CD4-positive, alpha-beta T cell treated with Interleukin-6 for 4 hours (primary cell): ENCODE measurements at places on chromosomes 2 and 18.

GRCh38 chr18:11154368-11154989 lies 5.1 kb upstream of the PIEZO2 start:
- DNase-seq, result no peak

- DNase-seq, result no peak
Observed at GRCh38 chr2:217943446-217944321, 59.1 kb downstream of the TNS1 start.

DNA sequence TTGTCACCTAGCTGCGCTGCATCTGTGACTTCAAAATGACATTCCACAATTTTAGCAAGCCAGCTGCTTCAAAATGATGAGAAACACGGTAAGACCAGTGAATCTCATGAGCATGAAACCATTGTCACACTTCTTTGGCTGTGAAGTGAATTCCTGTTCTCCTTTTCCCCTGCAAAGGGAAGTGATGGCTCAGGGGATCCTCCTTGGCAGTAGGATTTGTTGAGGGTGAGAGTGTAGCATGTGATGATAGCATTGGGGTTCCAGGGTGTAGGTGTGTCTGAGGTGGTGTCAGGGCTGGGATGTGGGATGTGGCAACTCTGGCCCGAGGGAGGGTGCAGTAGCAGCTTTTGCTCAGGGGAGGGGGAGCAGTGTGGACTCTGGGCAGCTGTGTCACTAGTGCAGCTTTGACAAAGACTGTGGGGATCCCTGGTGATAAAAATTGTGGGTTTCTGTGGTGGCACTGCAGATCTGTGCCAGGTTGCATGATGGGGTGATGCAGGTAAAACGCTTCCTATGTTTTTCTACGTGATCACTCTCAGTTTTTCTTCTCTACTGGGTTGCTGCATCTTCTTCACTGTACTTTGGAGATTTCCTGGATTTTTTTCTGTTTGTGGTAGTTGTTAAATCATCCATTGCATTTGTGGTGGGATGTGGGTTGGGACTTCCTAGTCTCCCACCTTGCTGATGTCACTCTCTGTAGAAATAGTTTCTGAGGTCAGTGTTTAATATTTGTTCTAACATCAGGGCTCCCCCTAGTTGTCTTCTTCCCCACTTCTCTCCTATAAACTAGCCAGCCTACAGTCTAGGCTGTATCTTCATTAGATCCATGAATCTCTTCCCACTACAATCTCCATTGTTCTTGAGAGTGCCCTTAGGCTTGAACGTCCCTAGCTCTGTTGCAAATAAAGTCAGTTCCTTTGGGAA lies 107.0 kb downstream of the ACTR3 start:
- DNase-seq, result no peak

DNA sequence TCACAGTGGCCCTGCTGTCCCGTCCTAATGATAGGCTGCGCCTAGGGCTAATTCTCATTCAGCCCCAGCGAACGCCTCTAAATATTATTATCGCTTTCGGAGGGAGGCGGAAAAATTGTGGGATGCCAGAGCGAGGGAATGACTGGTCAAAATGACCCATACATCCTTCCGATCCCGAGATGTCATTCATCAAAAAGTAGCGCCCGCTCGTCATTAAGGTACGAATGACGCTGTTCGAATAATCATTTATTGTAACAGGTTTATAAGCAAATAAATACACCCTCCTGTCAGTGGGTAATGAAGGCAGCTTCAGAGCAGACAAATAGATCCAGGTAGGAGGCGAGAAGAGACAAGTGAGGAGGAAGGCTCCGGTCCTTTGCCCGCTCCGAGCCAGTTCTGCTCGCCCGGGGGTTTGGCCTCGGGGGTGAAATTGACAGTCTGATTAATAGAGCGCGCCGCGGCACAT lies at the start of gene EVX2:
TSS of gene EVX2 (minus strand) at position 167 of the 466 bp plus-strand sequence. CDS start 186 bp downstream, outside the sequence.
- DNase-seq, result no peak

- no peak for DNase-seq
Observed at GRCh38 chr18:49967171-49967570, 153.8 kb upstream of the ACAA2 start.

DNA sequence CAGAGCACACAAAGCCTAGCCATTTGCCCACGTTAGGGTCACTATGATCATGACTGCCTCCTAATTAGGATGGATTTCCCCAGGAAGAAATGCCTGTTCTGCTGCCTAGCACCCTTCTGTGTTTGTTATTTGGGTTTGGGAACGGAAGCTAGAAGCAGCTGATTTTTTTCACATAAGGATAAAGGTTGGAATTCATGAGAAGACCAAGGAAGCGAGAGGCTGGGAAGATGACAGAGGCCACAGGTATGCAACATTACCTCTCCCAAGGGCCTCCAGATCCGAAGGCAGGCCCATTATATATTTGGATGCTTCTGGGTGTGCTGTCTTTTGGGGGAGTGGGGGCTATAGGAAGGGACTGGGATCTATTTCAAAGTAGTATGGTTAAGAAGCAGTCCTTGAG lies 204.7 kb downstream of the FBXO15 start:
- DNase-seq, result no peak

DNA sequence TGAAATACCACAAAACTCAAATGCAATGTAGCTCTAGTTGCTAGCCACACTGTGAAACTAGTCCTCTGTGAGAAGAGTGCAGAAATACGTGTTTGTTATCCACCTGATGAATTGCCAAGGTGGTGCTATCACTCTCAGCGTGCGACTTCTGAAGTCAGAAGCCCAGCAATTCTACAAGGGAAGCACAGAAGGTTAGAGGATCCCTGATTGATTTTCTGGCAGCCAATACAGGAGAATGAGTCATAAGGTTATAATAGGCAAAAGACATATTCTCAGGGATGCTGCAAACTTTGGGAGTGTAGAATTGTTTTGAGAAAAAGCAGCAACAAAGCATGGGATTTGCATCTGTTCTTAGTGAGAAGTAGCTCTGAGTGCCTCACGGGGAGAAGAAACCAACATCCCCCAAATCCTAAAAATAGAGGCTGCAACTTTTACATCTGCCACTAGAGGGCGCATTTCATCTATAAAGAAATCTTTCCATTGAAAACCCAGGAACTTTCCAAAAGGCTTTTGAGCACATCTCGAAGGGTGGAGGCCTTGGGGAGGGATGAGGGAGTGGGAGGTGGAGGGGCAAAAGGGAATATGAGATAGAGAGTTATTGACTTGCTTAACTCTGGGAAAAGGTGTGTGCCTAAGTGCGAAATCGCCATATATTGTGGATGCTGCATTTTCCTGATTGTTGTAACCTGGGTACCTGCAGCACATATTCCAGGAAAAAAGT lies 78.0 kb downstream of the TMEM182 start:
- DNase-seq, result peak; percentile 36

GRCh38 chr2:127657232-127657595 lies 11.3 kb downstream of the GPR17 start:
- DNase-seq, result no peak

- DNase-seq, result no peak
Observed at GRCh38 chr18:48820483-48821250, 130.1 kb downstream of the SMAD7 start.

DNA sequence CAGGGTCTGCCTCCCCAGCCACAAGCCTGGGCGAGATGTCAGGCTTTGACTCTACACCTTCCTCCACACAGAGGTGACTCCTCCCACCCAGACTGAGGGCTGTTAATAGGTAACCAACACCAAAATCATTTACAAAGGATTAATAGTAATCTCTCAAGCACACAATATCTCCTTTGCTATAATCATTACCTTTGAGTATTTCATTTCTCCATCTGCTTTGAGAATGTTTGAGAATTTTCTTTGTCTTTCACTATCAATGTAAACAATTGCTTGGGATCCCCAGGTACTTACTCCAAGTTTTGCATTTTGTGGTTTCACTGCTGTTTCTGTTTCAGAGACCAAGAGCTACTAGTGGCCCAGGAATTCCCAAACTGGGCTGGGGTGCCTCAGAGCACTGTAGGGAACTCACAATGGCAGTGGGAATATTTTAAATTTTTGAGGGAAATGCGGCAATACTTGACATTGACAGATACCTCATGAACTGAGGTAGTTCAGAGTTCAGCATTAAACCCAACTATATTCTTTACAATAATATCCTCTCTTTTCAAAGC lies 166.4 kb upstream of the MGAT5 start:
- no peak for DNase-seq

DNA sequence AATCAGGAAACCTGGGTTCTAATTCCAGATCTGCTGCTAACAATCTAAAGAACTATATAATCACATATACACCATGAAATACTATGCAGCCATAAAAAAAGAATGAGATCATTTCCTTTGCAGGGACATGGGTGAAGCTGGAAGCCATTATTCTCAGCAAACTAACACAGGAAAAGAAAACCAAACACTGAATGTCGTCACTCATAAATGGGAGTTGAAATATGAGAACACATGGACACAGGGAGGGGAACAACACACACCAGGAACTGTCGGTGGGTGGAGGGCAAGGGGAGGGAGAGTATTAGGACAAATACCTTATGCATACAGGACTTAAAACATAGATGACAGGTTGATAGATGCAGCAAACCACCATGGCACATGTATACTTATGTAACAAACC lies 33.2 kb downstream of the CDH2 start:
- DNase-seq, result no peak

DNA sequence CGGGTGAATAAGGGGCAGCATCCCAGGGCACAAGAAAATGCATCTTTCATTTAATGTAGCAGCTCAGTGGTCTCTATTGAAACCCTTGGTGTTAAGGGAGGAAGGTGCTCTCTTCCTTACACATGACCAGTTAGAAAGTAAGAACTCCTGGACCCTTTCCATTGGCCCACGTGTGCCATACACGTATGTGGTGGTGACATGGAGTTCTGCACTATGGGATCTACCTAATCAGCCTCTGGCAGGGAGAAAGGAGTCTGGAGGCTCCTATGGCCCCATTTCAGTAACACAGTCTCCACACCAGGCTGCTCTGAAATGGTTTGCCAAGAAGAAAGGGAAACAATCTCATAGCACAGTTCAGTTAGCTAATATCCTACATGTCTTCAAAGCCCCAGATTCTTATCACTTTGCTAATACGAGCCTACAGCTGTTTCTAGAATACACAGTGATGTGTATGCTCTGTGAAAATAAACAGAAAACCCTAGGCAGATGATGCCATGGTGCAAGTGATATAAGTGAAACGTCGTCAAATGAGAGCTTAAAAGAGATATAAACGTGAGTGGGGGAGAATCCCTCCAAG lies 7.0 kb downstream of the EFEMP1 start:
- DNase-seq, result no peak

DNA sequence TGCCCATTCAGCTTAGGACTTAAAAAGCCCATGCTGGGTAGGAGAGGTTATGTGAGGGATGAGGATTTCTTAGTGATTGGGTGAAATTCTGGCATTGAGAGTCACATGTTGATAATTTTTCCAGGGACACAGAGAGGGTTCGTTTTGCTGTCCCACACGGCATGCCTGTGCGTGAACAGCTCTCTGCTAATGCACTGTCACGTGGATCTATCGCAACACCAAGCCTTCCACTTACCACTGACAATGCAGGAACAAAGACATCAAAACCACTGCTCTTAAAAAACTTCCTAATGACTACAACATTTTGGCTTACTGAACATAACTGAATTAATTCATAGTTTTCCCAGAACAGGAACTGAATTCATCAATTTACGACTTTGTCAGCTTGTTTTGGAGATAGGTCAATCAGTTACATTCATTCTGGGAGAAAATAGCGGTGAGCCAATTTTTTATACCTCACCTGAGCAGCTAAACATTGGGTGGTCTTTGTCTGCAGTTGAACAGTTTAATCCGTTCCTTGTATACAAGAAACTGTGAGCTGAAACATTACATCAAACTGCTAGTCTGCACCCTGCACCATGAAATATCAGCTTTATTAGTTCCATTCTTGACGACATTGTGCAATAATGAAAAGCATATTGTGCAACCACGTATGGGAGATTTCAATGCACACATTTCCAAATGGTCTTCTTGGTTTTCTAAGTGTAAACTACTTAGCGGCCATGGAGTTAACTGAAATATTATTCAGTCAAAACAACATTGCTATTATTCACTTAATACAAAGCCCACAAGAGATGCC lies 127.1 kb downstream of the LPIN1 start:
- no peak for DNase-seq

DNA sequence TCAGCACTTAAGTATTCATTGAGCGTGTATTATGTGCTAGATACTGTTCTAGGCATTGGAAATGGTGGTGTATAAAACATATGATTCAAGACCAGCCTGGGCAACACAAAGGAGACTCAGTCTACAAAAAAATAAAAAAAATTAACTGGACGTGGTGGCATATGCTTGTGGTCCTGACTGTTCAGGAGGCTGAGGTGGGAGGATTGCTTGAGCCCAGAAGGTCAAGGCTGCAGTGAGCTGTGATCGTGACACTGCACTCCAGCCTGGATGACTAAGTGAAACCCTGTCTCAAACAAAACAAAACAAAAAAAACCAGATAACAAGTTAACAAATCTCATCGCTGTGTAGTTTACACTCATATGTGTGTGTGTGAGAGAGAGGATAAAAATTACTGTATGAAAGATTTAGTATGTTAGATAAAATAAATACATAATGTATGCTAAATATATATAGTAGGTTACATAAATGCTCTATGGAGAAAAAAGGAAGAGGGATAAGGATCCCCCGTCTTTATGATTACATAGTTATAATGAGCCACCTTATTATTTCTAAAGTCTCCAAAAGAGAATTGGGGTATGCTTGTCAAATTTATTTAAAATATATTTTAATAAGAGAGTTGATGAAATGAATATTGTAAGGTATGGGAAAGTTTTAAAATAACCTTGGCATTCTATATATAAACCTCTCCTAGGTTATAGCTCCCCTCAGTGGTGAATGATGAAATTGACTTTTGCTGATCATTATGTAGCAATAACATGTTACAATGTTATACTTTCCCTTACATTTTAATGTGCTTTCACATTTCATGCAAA lies 69.2 kb downstream of the EHBP1 start:
- no peak for DNase-seq

- DNase-seq, result no peak
Observed at GRCh38 chr2:158586491-158586890, 129.7 kb downstream of the PKP4 start.

DNA sequence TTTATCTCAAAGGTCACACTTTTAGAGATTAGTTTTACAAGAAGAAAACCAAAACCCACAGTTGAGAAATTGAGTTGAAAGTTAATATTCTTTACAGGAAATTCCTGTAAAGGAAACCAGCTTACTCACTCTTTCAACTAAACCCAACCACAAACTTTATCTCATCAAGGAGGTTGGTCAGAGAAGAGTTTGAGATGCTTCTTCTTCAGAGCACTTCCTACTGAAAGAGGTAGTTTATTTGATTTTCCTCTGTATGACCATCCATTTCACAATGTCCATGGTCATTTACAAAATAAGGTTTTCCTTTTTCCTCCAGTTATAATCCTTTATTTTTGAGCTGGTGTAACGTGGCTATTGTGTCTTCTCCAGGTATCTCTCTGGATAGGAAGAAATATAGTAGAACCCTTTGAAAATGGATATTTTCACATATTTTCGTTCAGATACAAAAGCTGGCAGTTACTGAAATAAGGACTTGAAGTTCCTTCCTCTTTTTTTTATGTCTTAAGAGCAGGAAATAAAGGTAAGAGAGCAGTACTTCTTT lies 4.5 kb upstream of the IL18RAP start:
- DNase-seq, result no peak

- DNase-seq, result no peak
Observed at GRCh38 chr18:68298330-68298729, 416.6 kb downstream of the TMX3 start.
